ENCODE measurements at places on chromosomes 4 and X. TPM values are rescaled to one million over a fixed set of nuclear protein-coding genes. Genes with fewer than 3 reads are reported as not detected.
A peak's percentile ranks its signal among the peaks of the same experiment; 100 is the strongest.

DNA sequence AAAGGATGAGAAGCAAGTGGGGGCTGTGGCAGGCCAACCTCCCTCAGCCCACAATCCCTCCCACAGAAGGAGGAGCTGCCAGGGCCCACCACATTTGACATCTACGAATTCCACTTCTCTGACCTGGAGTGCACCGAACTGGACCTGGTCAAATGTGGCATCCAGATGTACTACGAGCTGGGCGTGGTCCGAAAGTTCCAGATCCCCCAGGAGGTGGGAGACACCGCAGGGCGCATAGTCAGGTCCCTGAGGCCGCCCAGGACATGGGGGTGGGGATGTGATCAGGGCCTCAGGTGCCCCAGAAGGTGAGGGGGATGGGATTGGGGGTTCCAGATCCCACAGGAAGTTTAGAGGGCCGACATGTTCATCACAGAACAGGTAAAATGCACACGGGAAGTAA lies 13.7 kb downstream of the ATP5ME start:
- no peak for DNase-seq

- no peak for DNase-seq
Observed at GRCh38 chr4:147057611-147058190, 112.0 kb upstream of the TTC29 start.

- DNase-seq: no peak
Observed at GRCh38 chr4:70298051-70298450, 36.7 kb upstream of the CABS1 start.

DNA sequence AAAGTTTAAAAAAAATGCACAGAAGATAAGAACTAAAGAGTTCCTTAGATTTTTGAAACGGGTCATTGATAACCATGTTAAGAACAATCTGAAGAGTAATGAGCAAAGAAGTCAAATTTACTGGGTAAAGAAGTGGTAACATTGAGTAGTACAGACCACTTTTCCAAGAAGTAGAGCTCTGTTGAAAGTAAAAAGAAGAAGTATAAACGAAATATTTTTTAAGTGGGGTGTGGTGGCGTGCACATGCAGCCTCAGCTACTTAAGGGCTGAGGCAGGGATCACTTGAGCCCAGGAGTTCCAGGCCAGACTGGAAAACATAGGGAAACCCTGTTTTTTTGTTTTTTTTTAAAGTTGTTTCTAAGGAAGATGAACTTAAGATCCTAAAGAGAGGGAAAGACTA lies 68.5 kb downstream of the UBA6 start:
- no peak for DNase-seq

- peak; percentile 22 for DNase-seq
Observed at GRCh38 chr4:1241466-1241935, 7.4 kb downstream of the CTBP1 start.

- DNase-seq: no peak
Observed at GRCh38 chr4:162837679-162838078, 329.0 kb downstream of the NAF1 start.

- no peak for DNase-seq
Observed at GRCh38 chr4:104394406-104395167, 100.1 kb downstream of the CXXC4 start.

DNA sequence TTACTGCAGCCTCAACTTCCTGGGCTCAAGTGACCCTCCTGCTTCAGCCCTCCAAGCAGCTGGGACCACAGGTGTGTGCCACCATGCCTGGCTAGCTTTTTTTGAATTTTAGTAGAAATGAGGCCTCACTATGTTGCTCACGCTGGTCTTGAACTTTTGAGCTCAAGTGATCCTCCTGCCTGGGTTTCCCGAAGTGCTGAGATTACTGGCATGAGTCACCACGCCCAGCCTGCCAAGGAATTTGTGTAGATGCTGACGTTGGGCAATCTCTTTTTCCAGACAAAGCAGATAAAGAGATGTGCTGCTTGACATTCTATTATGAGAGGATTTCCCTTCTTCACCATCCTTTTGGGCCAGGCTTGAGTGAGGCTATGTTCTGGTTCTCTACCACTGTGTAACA lies 254.5 kb upstream of the RPS6KA3 start:
- DNase-seq: no peak

GRCh38 chrX:40866893-40867292 lies 131.6 kb upstream of the MED14 start:
- no peak for DNase-seq

DNA sequence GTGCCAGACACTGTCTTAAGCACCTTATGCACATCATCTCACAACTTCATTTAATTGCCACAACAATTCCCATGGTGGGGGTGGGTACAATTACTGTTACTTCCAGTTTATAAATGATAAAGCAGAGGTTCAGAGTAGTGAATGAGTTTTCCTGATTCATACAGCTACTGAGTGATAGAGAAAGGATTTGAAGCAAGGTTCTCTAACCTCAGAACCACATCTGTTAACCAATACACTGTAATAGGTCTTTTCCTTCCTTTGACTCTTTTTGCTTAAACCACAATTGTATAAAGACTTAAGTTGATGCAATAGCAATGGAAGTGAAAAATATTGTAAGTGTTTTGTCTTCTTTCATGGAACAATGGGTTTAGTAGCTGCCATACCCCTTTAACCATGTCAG lies 43.5 kb upstream of the PAK3 start:
- DNase-seq: no peak

- no peak for DNase-seq
Observed at GRCh38 chrX:10086676-10087075, 70.1 kb upstream of the CLCN4 start.

- no peak for DNase-seq
Observed at GRCh38 chr4:185853841-185854240, 41.8 kb upstream of the SORBS2 start.

DNA sequence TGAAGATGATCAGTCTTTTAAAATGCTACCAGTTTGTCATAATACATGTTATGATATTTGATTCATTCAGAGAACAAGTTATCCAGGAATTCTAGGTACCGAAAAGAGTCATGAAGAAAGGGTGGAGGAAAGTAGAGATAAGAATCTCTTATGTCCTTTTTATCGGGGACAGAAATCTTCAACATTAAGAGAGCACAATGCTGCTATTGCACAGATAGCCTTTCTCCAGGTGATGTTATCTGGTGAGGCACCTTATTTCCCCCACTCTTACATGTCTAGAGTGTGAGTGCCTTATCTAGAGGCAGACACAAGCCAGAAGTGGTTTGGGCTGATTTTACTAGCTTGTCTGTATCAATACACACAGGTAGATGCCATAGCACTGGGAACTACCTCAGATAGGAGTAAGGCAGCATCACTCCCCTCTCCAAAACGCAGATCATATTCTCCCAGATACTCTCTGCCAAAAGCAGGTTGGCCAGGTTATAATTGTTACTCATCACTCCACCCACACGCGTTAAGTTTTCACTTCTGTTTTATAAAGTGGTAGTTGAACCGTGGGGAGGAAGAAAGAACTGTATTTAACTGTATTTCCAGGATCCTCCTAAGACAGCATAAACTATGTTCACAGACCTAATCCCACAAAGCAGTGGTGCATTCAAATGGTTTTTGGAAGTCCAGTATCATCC lies 38.4 kb downstream of the AREG start:
- no peak for DNase-seq

- no peak for DNase-seq
Observed at GRCh38 chrX:153455571-153455970, 9.7 kb upstream of the TREX2 start.

DNA sequence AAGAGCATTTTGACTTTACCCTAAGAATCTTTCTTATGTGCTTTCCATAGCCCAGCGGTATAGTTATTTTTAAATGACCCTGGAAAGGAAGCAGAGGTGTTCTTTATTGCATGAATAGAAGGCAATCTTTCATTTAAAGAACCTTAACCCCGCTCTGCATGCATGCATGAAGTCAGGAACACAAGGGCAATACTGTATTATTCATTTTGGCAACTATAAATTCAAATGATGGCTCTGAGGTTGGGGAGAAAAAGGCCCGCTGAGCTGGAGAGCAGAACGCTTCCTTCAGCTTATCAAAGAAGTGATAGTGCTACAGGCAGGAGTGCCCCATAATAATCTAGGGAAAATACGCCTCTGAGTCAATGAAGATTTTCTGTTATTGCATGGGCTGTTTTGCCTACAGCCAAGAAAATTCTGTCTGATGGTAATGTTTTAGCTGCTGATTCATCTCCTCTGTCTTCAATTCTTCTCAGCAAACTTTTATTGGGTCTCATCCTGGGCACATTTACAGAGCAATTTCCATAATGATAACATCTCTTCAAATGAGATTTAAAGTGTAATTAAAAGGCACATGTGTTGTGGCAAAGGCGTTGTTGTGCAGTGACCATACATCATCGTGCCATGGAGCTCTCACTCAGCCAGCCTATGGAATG lies 452.2 kb upstream of the FTHL17 start:
- no peak for DNase-seq

GRCh38 chr4:150237110-150237872 lies 159.0 kb downstream of the DCLK2 start:
- DNase-seq: no peak

GRCh38 chr4:17580969-17581368 lies 4.0 kb downstream of the LAP3 start:
- no peak for DNase-seq

DNA sequence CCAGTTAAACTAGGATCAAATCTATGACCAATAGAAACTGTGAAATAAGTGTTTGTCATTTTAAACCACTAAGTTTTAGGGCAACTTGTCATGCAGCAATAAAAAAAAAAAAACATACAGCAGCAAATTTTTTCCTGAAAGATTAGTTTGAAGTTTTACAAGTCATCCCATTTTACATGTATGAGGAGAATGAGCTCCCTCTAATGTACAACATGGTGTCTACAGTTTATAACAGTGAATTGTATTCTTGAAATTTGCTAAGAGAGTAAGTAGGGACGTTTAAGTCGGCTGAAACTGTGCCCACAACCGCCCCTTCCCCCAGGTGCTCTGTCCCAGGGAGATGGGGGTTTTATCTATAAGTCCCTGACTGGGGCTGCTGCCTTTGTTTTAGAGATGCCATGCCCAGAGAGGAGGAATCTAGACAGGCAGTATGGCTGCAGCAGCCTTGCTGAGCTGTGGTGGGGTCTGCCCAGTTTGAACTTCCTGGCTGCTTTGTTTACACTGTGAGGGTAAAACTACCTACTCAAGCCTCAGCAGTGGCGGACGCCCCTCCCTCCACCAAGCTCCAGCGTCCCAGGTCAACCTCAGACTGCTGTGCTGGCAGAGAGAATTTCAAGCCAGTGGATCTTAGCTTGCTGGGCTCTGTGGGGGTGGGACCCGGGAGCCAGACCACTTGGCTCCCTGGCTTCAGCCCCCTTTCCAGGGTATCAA lies 499.3 kb upstream of the CT83 start:
- DNase-seq: no peak

GRCh38 chr4:95091272-95091671 lies 333.5 kb downstream of the BMPR1B start:
- no peak for DNase-seq

- DNase-seq: no peak
Observed at GRCh38 chr4:157882901-157883300, 289.9 kb downstream of the GASK1B start.

- DNase-seq: no peak
Observed at GRCh38 chr4:34845926-34846325, 1398.4 kb downstream of the ARAP2 start.

DNA sequence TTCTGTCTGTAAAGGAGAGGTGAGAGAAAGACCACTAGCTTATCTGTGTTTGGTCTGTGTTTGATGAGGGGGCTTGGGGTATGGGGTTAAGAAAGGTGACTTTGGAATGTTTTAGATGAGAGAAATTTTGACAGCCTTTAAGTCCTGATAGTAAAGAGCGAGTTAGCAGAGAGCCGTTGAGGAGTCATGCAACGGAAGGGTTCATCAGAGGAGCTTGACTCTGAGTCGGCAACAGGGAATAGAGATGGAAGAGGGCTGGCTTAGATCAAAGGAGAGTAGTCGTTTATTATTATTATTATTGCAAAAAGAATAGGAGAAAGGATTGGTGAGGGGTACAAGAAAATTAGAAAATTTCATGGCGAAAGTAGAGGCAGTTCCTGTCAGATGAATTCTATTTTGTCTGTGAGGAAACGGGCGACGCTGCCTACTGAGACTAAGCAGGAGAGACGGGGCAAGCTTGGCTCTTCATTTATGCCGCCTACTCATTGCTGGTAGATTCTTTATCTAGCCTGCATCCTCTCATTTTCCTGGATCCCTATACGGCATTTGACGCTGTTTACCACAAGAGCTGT lies 473 bp upstream of the VAMP7 start:
- DNase-seq: no peak

GRCh38 chrX:39309721-39310152 lies 508.5 kb downstream of the MID1IP1 start:
- DNase-seq: no peak

GRCh38 chr4:7052923-7053715 lies 9.9 kb downstream of the TADA2B start:
- no peak for DNase-seq

DNA sequence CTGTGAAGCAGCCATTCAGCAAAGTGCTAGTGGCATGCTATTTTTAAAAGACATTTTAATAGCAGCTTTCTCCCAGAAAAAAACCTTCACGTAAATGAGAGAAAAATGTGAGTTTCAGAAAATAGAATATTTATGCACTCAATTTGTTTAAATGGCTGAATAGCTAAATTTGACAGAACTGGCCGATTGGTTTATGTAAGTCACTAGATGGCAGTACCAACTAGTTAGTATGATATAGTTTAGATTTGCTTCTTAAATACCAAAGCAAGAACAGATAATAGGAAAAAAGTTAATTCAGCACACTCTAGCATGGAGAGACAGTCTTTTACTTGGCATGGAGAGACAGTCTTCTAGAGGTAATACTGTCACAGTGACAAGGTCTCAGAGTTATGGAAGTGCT lies 250.1 kb downstream of the SNCA start:
- DNase-seq: no peak

DNA sequence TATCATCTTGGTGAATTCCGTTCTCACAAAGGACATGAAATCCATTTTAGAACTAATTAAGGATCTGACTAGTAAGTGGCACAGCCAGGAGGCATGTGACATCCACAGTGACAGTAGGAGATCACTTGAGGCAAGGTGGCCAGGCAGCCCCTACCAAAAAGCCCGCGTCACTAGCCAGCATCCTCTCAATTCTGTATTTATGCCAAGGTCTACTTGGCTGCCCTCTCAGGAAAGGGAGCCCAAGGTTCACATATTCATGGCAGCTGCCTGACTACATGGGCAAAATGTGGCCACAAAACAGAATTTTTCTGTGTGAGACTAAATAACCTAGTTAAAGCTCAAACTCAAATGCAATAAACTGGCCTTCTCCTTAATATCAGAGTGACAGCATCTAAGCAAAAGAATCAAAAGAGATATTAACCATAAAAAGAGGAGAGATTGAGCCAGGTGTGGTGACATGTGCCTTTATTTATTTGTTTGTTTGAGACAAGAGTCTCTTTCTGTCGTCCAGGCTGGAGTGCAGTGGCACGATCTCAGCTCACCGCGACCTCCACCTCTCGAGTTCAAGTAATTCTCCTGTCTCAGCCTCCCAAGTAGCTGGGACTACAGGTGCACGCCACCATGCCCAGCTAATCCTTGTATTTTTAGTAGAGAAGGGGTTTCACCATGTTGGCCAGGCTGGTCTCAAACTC lies 51.5 kb downstream of the SLC9A7 start:
- no peak for DNase-seq

Gene DCAF4L1
- 0.22 TPM for total RNA-seq

Gene ERVMER34-1
- not detected for total RNA-seq

Gene SH3RF1
- 0.14 TPM for total RNA-seq

Gene DUSP9
- total RNA-seq: not detected

Gene FAAH2
- 5.5 TPM for total RNA-seq

Gene NBDY
- 47.0 TPM for total RNA-seq

Gene STATH
- total RNA-seq: not detected

Gene WDR17
- total RNA-seq: 1.2 TPM
